ENCODE measurements at places on chromosomes 13 and 19.

GRCh38 chr13:102902789-102903347 is 57.0 kb downstream of the ERCC5 start:
- no peaks in the 10 kb centered on the region for H3K27me3 ChIP-seq
- no peak overlapping the region for H3K27ac ChIP-seq
- no peak overlapping the region for H3K4me3 ChIP-seq
- H3K36me3 ChIP-seq: no peaks in the 10 kb centered on the region
- H3K4me1 ChIP-seq: peaks cover 29% of the 10 kb centered on the region

- H3K27me3 ChIP-seq: no peaks in the 10 kb centered on the region
- no peaks in the 10 kb centered on the region for H3K4me1 ChIP-seq
- H3K27ac ChIP-seq: no peak overlapping the region
- no peak overlapping the region for H3K4me3 ChIP-seq
Measured at GRCh38 chr13:70390968-70391367, 282.7 kb upstream of the KLHL1 start.

GRCh38 chr19:9705836-9706235 is 30.9 kb upstream of the ZNF562 start:
- DNase-seq: no peak
- H3K27ac ChIP-seq: no peak overlapping the region
- no peak overlapping the region for H3K4me3 ChIP-seq
- no peaks in the 10 kb centered on the region for H3K27me3 ChIP-seq

DNA sequence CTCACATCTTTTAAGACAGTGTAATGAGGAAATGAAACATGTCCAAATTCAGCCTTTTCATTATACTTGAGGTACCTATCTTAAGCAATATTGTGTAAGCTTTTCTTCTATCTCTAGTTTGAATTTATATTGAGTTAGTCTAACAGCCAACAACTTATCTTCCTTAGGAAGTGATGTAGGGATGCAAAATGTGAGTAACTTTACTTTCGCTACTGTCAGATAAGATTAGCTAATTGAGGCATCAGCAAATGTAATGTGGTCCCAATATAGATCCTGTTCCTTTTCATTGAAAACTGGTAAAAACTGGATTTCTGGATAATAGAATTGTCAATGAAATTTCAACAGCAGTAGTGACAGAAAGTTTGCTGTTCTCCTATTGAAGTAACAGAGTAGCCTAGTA is 902.2 kb downstream of the GPC5 start:
- DNase-seq: no peak
- no peaks in the 10 kb centered on the region for H3K4me1 ChIP-seq
- no peak overlapping the region for H3K27ac ChIP-seq
- H3K4me3 ChIP-seq: no peak overlapping the region
- no peaks in the 10 kb centered on the region for H3K36me3 ChIP-seq
- H3K27me3 ChIP-seq: no peaks in the 10 kb centered on the region

GRCh38 chr19:49549045-49549444 is 21.2 kb downstream of the RCN3 start:
- no peak for DNase-seq
- peaks cover 7% of the 10 kb centered on the region for H3K4me1 ChIP-seq
- H3K27ac ChIP-seq: no peak overlapping the region
- H3K27me3 ChIP-seq: no peaks in the 10 kb centered on the region

- no peak overlapping the region for H3K27ac ChIP-seq
- no peaks in the 10 kb centered on the region for H3K27me3 ChIP-seq
- no peaks in the 10 kb centered on the region for H3K4me1 ChIP-seq
Measured at GRCh38 chr13:35741657-35742056, 265.2 kb upstream of the MAB21L1 start.

GRCh38 chr13:64369121-64369520 is 2861.0 kb downstream of the PCDH9 start:
- no peaks in the 10 kb centered on the region for H3K4me1 ChIP-seq
- no peak overlapping the region for H3K4me3 ChIP-seq
- H3K27me3 ChIP-seq: no peaks in the 10 kb centered on the region
- DNase-seq: no peak
- no peak overlapping the region for H3K27ac ChIP-seq
- no peaks in the 10 kb centered on the region for H3K36me3 ChIP-seq

DNA sequence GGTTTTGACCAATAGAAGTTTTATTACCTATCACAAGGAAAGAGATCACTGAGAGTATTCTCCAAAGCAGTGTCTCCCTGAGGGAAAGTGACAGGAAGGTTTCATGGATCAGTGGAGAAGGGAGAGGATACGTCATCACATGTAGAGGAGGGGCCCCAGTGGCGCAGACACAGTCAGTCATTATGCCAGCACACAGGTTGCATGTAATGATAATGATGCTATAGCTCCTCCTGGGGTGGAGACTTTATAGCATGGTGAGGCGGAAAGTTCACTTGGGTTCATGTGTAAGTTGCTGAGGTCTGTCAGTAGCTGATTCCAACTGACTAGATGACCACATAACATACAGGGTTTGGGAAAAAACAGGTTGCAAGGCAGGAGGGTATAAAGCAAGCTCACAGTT is 88.8 kb downstream of the FNDC3A start:
- H3K36me3 ChIP-seq: no peaks in the 10 kb centered on the region
- H3K27ac ChIP-seq: peak overlapping the region; percentile 77
- H3K27me3 ChIP-seq: no peaks in the 10 kb centered on the region
- DNase-seq: no peak
- no peak overlapping the region for H3K4me3 ChIP-seq

DNA sequence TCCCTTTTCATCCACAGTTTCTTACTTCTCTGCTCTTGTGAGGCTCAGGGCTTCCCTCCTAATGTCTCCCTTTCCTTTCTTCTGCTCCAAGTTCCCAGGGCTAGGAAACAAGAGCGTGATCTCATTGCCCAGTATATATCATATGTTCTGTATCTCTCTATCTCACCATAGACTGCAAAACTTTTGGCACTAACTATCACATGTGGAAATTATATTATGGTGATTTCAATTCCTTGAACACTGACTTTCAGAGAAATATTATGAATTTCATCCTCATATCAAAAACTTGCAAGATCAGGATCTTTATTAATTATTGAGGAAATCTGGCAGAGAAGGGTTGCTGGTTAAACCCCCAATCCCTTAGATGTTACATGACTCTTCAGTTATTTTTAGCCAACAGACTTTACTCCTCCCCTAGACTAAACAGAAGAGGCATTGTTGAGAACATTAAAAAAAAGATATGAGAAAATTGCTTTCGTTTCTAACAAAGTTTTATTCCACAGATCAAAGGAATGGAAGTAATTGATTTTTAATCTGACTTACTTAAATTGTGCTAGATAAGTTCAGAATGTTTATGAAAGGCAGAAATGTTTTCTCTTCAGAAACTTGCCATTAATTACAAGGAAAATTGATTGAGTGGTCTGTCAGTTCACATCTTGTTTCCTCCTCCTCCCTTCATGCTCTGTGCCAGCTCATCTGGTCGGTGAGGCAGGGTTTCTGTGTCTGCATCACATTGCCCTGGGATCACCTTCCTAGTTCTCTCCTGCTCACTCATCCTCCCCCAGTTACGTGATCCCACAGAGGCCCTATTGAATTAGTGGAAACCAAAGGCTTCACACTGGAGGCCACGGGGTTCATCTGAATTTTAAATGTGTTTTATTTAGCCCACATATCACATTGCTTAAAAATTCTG is 378.5 kb downstream of the LMO7 start:
- H3K36me3 ChIP-seq: no peaks in the 10 kb centered on the region
- H3K27ac ChIP-seq: no peak overlapping the region
- H3K27me3 ChIP-seq: no peaks in the 10 kb centered on the region

DNA sequence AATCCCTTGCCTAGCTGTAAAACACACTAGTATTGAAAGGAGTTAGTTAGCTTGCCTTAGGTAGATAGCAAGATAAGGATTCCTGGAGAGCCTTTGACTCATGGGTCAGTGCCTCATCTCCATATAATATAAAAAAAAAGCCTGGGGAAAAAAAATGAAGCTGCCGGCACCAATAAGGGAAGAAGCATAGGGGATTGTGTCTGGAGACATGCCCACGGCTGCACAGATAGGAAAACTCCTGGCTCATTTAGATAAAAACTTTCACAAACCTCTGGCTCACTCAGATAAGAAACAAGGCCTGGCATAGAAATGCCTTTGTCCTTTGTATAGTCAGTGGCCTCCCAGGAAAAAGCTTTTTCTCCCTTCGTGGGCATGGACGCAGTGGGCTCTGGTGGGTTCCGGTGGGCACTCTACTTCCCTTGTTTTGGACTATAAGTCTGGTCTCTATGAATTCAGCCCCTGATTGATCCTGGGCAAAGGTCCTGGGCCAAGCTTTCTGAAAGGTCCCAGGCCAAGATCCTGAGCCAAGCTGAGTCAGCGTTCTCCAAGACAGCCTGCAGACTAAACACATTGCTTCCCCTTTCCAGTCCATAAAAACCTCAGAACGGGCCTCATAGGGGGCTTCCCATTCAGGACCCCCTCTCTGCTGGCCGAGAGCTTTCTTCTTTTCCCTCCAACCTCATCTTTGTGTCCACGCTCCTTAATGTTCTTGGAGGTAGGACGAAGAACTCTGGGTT is 4.9 kb upstream of the OR7A17 start:
- no peaks in the 10 kb centered on the region for H3K36me3 ChIP-seq
- DNase-seq: no peak
- H3K4me3 ChIP-seq: no peak overlapping the region
- H3K27me3 ChIP-seq: peaks cover under 1% of the 10 kb centered on the region
- no peaks in the 10 kb centered on the region for H3K4me1 ChIP-seq
